ENCODE measurements at places on chromosomes 6 and 20.
A peak's percentile ranks its signal among the peaks of the same experiment; 100 is the strongest.

DNA sequence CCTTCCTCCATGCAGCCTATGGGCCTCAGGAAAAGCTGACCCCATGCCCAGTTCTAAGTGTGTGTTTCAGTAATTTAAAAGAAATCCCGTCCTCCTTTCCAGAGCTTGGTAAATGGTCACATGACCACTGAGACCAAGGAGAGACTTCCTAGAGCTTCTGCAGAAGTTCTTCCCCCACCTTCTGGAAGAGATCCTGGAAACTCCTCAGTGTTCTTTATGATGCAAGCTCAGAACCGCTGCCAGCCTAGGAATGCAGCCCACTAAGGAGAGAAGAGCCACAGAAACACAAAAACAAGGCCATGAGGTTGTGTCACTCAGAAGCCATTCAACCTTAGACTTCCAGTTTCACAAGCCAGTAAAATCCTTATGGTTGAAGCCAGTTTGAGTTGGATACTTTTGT, 348.4 kb downstream of the TPBG start:
- DNase-seq = peak; percentile 87

- peak; percentile 38 for DNase-seq
Observed at GRCh38 chr6:104855507-104855906, 4.2 kb downstream of the HACE1 start.

GRCh38 chr20:60970601-60971000, 281.5 kb upstream of the CDH4 start:
- DNase-seq = no peak

DNA sequence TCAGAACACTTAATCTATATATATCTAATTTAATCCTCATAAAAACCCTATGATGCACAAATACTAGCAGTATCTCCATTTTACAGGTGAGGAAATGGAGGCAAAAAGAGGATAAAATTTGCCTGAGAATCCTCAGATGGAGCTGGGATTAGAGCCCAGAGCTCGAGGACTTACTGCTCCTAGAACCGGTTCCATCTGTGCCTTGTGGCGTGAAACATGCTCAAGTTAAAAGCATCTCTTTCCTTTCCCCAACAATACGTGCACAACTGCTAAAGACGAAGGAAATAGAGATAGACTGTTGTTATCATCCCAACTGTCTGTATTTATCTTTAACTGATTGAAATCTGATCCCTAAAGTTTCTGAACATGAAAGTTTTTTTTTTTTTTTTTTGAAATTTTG, 367.6 kb upstream of the SOX4 start:
- no peak for DNase-seq

GRCh38 chr6:150891888-150892485, 26.5 kb downstream of the MTHFD1L start:
- DNase-seq = peak; percentile 79

DNA sequence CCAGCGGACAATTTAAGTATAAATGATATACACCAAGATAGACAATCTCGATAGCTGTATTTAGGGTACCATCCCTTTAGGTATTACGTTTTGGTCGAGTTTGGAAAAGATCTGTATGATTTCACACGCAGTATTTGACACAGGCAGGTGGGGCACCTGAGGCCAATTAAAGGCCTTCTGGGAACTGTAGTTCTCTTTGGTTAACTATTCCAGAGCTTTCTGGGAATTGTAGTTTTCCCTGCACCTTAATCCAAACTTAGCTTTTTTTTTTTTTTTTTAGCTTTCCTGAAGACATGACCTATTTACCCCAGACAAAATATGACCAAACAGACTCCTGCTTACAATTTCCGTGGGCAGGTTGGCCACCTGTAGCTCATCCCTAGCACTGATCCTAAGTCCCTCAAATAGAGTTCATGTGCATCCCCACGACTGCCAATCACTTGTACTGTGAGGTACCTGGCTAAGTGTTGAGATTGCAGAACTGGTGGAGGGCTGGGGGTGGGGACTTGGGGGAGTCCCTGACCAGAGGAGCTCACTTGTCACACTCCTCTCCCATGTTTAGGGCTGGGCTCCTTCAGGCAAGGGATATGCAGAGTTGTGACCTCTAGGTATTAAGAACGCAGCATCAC, 999 bp upstream of the EHMT2 start:
- peak; percentile 22 for DNase-seq

GRCh38 chr6:142913511-142914047, 31.4 kb downstream of the HIVEP2 start:
- DNase-seq = no peak

DNA sequence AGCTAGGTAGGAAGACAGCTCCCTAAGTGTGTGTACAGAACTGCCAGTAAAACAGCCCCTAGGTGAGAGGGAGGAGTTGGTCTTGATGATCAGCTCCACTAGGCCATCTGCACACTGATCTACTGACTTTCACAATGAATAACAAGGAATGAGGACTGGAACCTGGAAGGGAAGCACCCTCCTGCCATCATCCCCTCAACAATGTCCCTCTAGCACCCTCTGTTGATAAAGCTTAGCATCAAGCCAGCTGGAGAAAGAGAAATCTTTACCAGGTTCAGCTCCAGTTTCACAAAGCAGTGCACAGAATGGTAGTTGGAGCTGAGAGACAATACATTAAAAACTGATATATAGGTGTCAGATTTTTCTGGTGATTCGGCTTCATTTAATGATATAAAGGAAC, 57.2 kb upstream of the IRAK1BP1 start:
- peak; percentile 62 for DNase-seq

- no peak for DNase-seq
Observed at GRCh38 chr20:63314015-63314471, 21.1 kb downstream of the COL20A1 start.

GRCh38 chr20:17919149-17919548, 49.4 kb downstream of the SNX5 start:
- no peak for DNase-seq

All from AG10803 (cell line).